Colonic mucosa (tissue), 4 donors: ENCODE measurements at places on chromosomes 1 and 21.

- H3K27me3 ChIP-seq, result no peaks in the 10 kb centered on the region
- no peaks in the 10 kb centered on the region for H3K36me3 ChIP-seq
- DNase-seq, result no peak
- H3K4me3 ChIP-seq, result no peak overlapping the region
- H3K4me1 ChIP-seq, result no peaks in the 10 kb centered on the region
Observed at GRCh38 chr1:39652105-39652504, 12.7 kb upstream of the HEYL start.

DNA sequence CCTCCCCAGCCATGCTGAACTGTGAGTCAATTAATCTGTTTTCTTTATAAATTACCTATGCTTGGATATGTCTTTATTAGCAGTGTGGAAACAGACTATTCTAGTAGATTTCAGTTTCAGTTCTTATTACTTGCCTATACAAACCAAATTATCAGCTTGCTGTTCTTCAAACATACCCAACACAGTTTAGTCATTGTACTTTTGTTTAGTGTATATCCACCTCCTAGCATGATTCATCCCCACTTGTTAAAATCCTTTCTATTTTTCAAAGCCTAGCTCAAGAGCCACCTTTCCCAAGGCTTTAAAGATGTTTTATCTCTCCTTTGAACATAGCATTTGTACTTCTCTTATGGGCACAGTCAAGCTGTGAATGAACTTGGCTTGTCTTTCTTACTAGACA is 195.6 kb upstream of the ZRANB2 start:
- H3K4me1 ChIP-seq, result no peaks in the 10 kb centered on the region
- no peak overlapping the region for H3K27ac ChIP-seq
- no peaks in the 10 kb centered on the region for H3K36me3 ChIP-seq
- no peaks in the 10 kb centered on the region for H3K27me3 ChIP-seq

- H3K4me1 ChIP-seq, result no peaks in the 10 kb centered on the region
- H3K4me3 ChIP-seq, result no peak overlapping the region
- H3K27me3 ChIP-seq, result no peaks in the 10 kb centered on the region
- H3K27ac ChIP-seq, result no peak overlapping the region
- H3K36me3 ChIP-seq, result no peaks in the 10 kb centered on the region
Observed at GRCh38 chr1:109815809-109816174, 52.1 kb upstream of the EPS8L3 start.

GRCh38 chr1:48016515-48016914 is 19.3 kb upstream of the TRABD2B start:
- peak; percentile 16 for DNase-seq
- no peak overlapping the region for H3K4me3 ChIP-seq
- H3K27ac ChIP-seq, result no peak overlapping the region
- no peaks in the 10 kb centered on the region for H3K4me1 ChIP-seq
- H3K27me3 ChIP-seq, result no peaks in the 10 kb centered on the region
